Thoracic aorta (tissue), 2 donors: ENCODE measurements at places on chromosomes 3 and 15. TPM values are rescaled to one million over a fixed set of nuclear protein-coding genes. Genes with fewer than 3 reads are reported as not detected.

Gene RBPMS2
- not detected for total RNA-seq

Gene CPN2
- not detected for total RNA-seq

Gene FGF12
- 1.5 TPM for total RNA-seq

Gene GATM
- total RNA-seq = 27.6 TPM

Gene EMC7
- total RNA-seq = 38.0 TPM

Gene SEC22C
- total RNA-seq = 55.0 TPM

Gene CACNA2D2
- 4.2 TPM for total RNA-seq

Gene TMOD2
- 13.1 TPM for total RNA-seq

Gene GRK7
- total RNA-seq = not detected

Gene SFMBT1
- total RNA-seq = 7.4 TPM

Gene UCN2
- total RNA-seq = 3.0 TPM

Gene ATP8B4
- 16.9 TPM for total RNA-seq

Gene DNAH12
- 0.14 TPM for total RNA-seq

Gene POPDC2
- 13.3 TPM for total RNA-seq

Gene ADAMTS17
- 2.8 TPM for total RNA-seq

Gene AGBL1
- total RNA-seq = not detected

Gene FEZF2
- total RNA-seq = not detected

Gene PPP1R14D
- not detected for total RNA-seq

Gene MAGEL2
- total RNA-seq = not detected

Gene SLC12A1
- total RNA-seq = 0.85 TPM

Gene LSAMP
- 1.9 TPM for total RNA-seq

Gene CYP8B1
- not detected for total RNA-seq
